ENCODE measurements at places on chromosomes 12 and 14.

DNA sequence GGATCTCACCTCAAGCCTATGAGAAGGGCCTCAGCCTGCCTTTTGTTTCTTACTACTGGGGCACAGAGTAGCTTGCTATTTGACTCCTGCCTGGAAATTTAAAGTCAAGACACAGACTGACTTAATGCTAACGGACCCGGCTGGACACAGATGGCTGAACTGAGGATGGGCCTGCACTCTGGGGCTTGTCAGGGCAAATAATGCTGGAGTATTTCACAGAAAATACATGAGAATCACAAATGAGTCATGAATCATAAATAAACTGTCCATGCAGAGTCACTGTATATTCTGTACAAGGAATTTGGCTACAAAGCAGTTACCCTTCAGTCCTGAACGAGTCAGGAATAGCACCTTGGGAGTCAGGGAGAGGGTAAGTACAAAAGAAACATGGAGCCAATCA is 683.2 kb upstream of the FOXG1 start:
- DNase-seq: no peak

GRCh38 chr14:50676814-50677516 is 8.9 kb upstream of the SAV1 start:
- DNase-seq: no peak

GRCh38 chr14:20848316-20848954 is 42.8 kb upstream of the RNASE3 start:
- no peak for DNase-seq

DNA sequence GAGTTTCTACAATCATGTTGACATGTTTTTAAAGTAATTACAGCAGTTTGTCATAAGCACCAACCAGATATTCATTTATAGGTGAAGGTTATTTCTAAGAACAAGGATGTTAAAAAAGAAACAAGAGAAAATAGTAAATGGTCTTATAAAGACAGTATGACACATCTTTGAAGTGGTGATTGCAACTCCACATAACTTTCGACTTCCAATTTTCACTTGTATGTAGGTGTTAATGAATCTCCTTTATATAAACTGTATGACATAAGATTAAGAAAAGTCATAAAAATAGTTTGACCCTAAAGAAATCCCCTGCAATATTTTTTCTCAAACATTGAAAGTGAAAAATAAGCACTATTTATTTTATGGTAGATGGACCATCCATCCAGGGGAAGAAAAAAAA is 144.8 kb upstream of the PTPRQ start:
- DNase-seq: no peak

DNA sequence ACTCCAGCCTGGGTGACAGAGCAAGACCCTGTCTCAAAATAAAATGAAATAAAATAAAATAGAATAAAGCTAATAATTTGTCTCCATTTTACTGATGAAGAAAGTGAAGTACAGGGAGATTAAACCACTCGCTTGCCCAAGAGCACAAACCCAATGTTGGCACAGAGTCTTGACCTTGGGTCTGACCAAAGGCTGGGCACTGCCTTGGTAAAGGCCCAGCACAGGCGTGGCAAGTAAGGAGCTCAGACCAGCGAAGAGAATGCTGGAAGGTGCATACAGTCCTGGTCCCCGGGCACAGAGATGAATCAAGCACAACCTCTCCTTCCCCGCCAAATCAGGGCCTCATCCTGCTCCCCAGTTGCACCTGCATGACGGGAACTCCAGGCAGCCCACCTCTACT is 26.9 kb downstream of the SCARB1 start:
- DNase-seq: no peak

DNA sequence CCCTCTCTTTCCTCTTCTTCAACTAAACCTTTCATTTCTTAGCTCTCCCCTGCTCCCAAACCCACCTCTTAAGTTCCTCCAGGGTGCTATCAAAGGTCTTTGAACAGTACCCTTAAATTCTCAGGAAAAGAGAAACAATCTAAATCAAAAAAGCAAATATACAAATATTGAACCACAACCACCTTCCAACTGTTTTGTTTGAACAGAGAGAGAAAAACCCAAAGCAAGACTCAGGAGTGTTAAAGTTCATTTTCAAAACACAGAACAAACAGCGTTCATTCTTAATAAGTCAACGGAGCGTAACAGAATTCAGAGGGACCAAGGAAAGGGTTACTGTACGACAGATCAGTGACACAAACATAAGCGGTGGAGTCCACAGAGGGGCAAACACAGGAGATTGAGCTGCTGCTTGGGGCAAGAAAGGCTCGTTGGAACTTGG is 73.3 kb downstream of the NDUFA12 start:
- DNase-seq: no peak

GRCh38 chr14:83923842-83924241 is 1606.1 kb upstream of the FLRT2 start:
- DNase-seq: no peak

DNA sequence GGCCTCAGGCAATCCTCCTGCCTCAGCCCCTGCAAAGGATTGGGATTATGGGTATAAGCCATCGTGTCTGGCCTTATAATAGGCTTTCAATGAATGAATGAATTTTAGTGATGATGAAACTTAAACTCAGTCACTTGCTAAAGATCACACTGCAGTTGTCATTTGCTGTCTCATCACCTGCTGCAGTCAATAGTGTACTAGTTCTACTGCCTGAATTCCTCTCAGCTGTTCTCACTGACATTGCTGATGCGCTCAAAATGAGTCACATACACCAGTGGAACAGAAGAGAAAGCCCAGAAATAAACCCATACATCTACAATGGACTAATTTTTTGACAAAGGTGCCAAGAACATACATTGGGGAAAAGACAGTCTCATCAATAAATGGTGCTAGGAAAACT is 5.6 kb upstream of the SYNJ2BP start:
- DNase-seq: no peak

DNA sequence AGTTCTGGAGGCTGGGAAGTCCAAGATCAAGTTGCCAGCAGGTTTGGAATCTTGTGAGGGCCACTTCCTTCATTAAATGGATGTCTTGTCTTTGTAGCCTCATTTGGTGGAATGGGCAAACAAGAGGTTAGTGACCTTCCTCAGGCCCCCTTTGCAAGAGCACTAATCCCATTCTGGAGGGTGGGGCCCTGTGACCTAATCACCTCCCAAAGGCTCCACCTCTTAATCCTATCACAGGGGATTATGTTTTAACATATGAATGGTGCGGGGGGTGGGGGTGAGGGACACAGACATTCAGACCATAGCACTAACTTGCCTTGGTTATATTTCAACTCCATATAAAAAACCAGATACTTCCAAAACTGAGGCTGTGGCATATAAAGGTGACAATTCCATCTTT is 59.9 kb upstream of the PPP4R3A start:
- DNase-seq: no peak

DNA sequence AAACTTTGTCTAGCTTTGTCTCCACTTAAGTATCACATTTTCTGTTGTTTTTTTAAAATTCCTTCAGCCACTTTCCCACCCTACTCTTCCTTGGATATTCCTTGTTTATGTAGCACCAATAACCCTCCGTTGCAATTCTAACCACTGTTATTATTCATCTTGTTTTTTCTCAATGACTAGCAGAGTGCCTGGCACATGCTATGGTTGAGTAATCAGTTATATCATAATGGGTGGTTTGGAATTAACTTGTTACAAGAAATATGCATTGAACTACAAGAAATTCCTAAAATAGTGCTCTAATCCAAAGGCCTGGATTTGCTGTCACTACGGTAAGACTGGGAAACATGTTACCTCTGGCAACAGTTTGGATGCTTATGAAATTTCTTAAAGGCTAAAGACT is 756.6 kb downstream of the NOVA1 start:
- no peak for DNase-seq

DNA sequence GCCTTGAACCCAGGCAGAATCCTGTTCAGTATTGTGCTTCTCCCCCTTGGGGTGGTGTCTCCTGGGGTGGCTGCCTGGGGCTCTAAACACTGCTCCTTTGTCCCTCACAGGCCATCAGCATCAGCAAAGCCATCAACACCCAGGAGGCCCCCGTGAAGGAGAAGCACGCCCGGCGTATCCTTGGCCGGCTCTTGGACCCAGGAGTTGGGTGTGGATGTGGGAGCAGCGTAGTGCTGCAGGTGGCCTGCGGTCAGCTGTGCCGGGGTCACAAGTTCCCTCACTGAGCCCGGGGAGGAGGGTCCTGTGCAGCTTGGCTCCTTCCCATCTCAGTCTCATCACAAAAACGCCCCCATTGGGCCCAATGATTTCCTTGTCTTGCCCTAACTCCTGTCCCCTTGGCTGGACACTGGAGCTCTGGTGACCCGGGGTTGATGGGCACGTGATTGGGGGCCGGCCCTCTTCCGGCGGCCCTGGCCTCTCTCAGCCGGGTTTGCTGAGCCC is 12.7 kb downstream of the HIP1R start:
- no peak for DNase-seq

DNA sequence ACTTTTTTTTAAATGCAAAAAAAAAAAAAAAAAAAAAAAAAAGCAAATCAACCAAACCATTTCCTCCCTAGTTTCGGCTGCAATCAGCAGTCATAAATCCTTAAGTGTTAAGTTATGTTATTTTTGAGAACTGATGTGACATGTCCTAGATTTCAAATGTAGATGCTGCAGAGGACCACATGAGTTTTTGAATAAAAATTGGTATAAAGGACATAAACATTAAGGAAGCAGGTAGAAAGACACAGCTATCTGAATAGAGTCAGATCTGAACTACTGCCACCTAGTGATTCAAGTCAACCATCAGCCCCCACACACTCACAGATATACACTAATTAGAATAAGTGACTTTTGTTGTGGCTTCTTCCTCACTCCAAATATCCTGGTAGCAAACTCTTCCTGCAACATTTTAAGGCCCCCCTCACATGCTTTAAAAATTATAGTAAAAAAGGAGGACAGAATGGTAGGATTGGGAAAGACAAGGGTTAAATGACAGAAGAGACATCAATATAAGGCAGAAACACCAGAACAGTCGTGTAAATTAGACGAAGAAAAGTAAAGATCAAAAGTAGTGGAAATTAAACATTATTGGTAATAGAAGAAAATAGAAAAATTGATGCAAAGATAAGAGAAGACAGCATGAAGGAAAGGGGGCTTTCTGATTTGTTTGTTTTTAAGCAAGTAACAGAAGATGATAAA is 394.5 kb upstream of the ATP2B1 start:
- DNase-seq: no peak

- no peak for DNase-seq
Measured at GRCh38 chr14:91477388-91477787, 32.7 kb downstream of the PPP4R3A start.

GRCh38 chr12:70154960-70155589 is 88.2 kb upstream of the CNOT2 start:
- no peak for DNase-seq

All from GM04503 (cell line).